ENCODE measurements at places on chromosomes 2 and 18.

DNA sequence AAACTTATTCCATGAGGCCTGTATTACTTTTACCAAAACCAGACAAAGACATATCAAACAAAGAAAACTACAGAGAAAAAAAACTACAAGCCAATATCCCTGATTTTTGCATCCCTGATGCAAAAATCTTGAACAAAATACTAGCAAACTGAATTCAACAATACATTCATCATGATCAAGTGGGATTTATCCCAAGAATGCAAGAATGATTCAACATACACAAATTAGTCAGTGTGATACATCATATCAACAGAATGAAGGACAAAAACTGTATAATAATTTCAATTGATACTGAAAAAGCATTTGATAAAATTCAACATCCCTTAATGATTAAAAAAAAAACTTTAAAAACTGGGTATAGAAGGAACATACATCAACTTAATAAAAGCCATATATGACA is 106.8 kb downstream of the SLC39A10 start:
- no peaks in the 10 kb centered on the region for H3K27me3 ChIP-seq
- no peak overlapping the region for H3K27ac ChIP-seq
- H3K4me1 ChIP-seq = no peaks in the 10 kb centered on the region
- no peak overlapping the region for H3K4me3 ChIP-seq

DNA sequence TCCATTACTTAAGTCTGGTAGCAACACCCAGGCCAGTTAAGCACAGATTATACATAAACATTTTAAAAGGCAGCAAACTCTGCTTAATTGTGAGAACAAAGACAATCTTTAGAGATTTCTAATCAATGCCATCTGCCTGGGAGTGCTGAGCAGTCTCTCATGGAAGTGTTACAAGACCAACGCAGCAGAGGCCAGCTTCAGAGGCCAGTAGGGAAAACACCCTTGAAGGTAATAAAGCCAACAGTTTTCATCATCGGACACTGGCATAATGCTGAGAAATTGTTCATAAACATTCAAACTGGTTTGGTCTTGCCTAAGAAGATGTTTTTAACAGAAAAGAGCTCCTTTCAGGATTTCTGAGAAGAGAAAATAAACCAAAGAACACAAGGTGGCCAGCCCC is 35.0 kb downstream of the EPB41L3 start:
- no peak overlapping the region for H3K27ac ChIP-seq
- no peaks in the 10 kb centered on the region for H3K36me3 ChIP-seq
- no peak for DNase-seq
- no peaks in the 10 kb centered on the region for H3K4me1 ChIP-seq
- no peak overlapping the region for H3K4me3 ChIP-seq
- H3K27me3 ChIP-seq = peaks cover 22% of the 10 kb centered on the region

DNA sequence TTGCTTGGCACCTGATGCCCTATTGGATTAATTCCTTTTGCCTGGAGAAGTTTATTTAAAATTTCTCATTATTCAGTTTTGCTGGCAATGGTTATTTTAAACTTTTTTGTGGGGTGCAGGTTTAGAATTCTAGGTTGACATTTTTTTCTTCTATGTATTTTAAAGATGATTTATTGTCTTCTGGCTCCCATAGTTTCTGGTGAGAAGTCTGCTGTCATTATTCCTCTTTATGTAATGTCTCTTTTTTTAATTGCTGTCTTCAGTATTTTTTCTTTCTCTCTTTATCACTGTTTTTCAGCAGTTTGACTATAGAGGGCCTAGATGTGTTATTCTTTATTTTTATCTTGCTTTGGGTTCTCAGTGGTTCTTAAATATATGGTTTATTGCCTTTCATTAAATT is 182.2 kb upstream of the STON1 start:
- peaks cover 41% of the 10 kb centered on the region for H3K4me1 ChIP-seq
- H3K36me3 ChIP-seq = peaks cover 22% of the 10 kb centered on the region
- no peak for DNase-seq
- H3K27ac ChIP-seq = no peak overlapping the region

GRCh38 chr2:191713837-191714236 is 35.9 kb downstream of the NABP1 start:
- peaks cover 6% of the 10 kb centered on the region for H3K36me3 ChIP-seq
- no peak for DNase-seq
- H3K27me3 ChIP-seq = no peaks in the 10 kb centered on the region
- H3K27ac ChIP-seq = no peak overlapping the region
- no peaks in the 10 kb centered on the region for H3K4me1 ChIP-seq
- H3K4me3 ChIP-seq = no peak overlapping the region

- no peaks in the 10 kb centered on the region for H3K27me3 ChIP-seq
- peaks cover 31% of the 10 kb centered on the region for H3K4me1 ChIP-seq
- no peaks in the 10 kb centered on the region for H3K36me3 ChIP-seq
- peak overlapping the region; percentile 64 for H3K4me3 ChIP-seq
Observed at GRCh38 chr2:68121873-68122679, 35.6 kb upstream of the PNO1 start.

DNA sequence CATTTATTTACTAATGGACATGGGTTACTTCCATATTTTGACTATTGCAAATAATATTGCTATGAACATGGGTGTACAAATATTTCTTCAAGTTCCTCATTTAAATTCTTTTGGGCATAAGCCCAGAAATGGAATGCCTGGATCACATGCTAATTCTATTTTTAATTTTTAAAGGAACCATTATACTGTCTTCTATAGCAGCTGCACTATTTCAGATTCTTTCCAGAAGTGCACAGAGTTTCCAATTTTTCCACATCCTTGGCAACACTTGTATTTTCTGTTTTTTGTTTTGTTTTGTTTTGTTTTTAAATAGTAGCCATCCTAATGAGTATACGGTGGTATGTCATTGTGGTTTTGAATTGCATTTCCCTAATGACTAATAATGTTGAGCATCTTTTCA is 8.5 kb upstream of the RALBP1 start:
- H3K4me3 ChIP-seq = no peak overlapping the region
- H3K36me3 ChIP-seq = peaks cover 9% of the 10 kb centered on the region
- no peak for DNase-seq
- peaks cover 14% of the 10 kb centered on the region for H3K27me3 ChIP-seq
- H3K4me1 ChIP-seq = peaks cover 4% of the 10 kb centered on the region
- no peak overlapping the region for H3K27ac ChIP-seq

GRCh38 chr18:7890075-7890474 is 323.0 kb downstream of the PTPRM start:
- H3K4me1 ChIP-seq = peaks cover 13% of the 10 kb centered on the region
- no peak overlapping the region for H3K4me3 ChIP-seq

DNA sequence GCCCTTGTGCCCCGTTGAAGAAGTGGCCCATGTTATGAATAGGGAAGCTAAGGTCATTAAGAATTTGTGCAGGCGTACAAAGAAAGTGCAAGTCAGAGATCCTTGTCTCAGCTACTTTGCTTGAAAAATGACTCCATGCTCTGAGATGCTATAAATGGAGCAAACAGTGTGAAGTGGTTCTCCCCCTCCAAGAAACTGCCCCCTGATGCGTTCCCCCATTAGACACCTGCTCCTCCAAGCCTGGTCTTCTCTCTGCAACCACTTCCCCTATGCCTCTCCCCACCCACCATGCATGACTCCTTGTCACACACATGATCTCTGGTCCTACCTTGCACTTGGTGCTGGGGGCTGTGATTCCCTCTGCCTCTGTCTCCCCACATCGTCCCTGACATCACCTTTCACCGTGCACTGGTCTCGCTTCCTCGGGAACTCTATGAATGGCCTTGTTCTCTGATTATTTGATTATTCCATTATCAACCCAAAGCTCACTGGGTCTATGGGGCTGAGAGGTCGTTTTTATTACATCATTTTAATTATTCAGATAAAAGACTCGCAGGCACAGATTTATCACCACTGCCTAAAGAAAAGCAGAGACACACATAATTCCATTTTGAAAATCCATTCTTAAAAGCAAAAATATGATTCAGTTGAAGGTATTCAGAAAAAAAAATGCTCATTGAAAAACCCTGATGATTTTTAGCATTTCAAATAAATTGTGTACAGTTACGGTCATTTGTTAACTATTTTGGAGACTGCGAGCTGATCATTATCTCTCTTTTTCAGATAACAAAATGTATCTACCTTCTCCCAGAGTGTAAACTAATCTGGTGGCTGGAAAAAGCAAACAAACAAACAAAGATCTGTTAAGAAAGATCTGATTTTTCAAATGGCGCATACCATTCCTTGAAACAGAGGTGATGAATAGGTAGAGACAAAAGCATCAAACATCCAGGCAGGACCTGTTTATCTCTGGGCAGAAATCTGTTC is 294.9 kb downstream of the SOX11 start:
- H3K27ac ChIP-seq = no peak overlapping the region
- no peaks in the 10 kb centered on the region for H3K27me3 ChIP-seq
- no peak for DNase-seq
- H3K4me1 ChIP-seq = no peaks in the 10 kb centered on the region

DNA sequence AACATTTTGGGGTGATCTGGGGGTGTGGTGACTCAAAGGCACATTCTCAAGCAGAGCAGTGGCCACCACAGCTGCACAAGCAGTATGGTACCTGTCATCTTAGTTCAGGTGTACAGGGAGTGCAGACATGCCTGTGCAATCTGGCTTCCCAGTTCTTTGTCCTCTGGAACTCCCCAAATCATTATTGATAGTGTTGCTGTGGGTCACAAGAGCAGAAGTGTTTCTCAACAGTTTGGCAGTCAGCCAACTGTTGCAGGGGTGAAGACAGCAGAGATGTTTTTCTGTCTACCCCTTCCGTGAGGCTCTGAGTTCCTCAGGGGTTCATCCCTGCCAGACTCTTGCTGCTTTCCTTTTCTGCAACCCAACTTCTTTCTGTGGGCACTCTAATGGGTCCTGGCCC is 206.5 kb upstream of the ZSWIM2 start:
- no peak overlapping the region for H3K4me3 ChIP-seq
- no peak overlapping the region for H3K27ac ChIP-seq
- DNase-seq = no peak

GRCh38 chr2:157501026-157501425 is 57.1 kb upstream of the CYTIP start:
- no peak for DNase-seq
- H3K36me3 ChIP-seq = peaks cover 14% of the 10 kb centered on the region
- H3K4me1 ChIP-seq = peaks cover 29% of the 10 kb centered on the region
- peak overlapping the region; percentile 63 for H3K4me3 ChIP-seq

- no peak overlapping the region for H3K4me3 ChIP-seq
- H3K4me1 ChIP-seq = peaks cover 20% of the 10 kb centered on the region
- H3K27me3 ChIP-seq = no peaks in the 10 kb centered on the region
- no peaks in the 10 kb centered on the region for H3K36me3 ChIP-seq
- DNase-seq = no peak
Observed at GRCh38 chr2:39434233-39434897, 2.7 kb downstream of the MAP4K3 start.

GRCh38 chr2:55302241-55302640 is 33.2 kb upstream of the MTIF2 start:
- H3K36me3 ChIP-seq = no peaks in the 10 kb centered on the region
- H3K27me3 ChIP-seq = no peaks in the 10 kb centered on the region
- DNase-seq = no peak
- peaks cover 6% of the 10 kb centered on the region for H3K4me1 ChIP-seq
- peak overlapping the region; percentile 9 for H3K4me3 ChIP-seq
- no peak overlapping the region for H3K27ac ChIP-seq

GRCh38 chr18:80241919-80242777 is 5.2 kb downstream of the PARD6G start:
- no peaks in the 10 kb centered on the region for H3K4me1 ChIP-seq
- peaks cover 21% of the 10 kb centered on the region for H3K27me3 ChIP-seq
- no peak overlapping the region for H3K4me3 ChIP-seq
- DNase-seq = no peak
- H3K36me3 ChIP-seq = no peaks in the 10 kb centered on the region

- no peak for DNase-seq
- H3K4me3 ChIP-seq = no peak overlapping the region
- no peak overlapping the region for H3K27ac ChIP-seq
- peaks cover 15% of the 10 kb centered on the region for H3K27me3 ChIP-seq
Observed at GRCh38 chr2:111227716-111228141, 107.0 kb downstream of the BCL2L11 start.

GRCh38 chr18:46070232-46070631 is 1.8 kb downstream of the PSTPIP2 start:
- H3K27ac ChIP-seq = peak overlapping the region; percentile 45
- H3K4me3 ChIP-seq = peak overlapping the region; percentile 65
- H3K27me3 ChIP-seq = no peaks in the 10 kb centered on the region
- H3K4me1 ChIP-seq = peaks cover 35% of the 10 kb centered on the region
- DNase-seq = no peak

GRCh38 chr2:228039752-228040534 is 141.5 kb downstream of the SPHKAP start:
- H3K4me1 ChIP-seq = no peaks in the 10 kb centered on the region
- no peak overlapping the region for H3K27ac ChIP-seq
- no peak overlapping the region for H3K4me3 ChIP-seq

DNA sequence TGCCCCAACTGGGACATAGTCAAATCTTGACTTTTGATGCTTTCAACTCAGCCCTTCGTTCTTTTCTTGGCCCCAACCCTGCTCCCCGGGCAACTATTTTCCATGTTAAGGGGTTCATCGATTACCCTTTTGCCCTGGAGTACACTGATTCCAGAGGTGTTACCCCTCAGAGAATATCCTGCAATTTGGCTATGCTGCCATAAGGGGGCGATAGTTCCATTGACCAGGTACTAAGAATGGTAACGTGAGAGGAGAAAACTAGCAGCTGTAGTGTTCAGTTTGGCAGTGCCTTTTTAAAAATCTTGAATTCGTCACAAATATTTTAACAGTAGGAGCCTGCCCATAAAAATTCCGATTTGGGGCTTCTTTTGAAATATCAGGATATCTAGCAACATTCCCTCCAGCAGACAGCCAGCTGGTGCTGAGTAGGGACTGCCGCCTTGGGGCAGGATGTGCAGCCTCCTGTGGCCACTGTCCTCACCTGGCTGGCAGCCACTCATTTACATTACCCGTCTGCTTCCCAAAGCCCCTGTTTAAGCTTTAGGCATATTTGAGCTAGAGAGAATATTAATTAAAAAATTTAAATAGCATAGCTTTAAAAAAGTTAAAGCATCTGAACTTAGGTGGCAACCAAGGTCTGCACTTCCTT is 146.3 kb upstream of the SKOR2 start:
- H3K27me3 ChIP-seq = peaks cover 9% of the 10 kb centered on the region
- H3K4me3 ChIP-seq = no peak overlapping the region
- H3K36me3 ChIP-seq = no peaks in the 10 kb centered on the region
- no peak overlapping the region for H3K27ac ChIP-seq

DNA sequence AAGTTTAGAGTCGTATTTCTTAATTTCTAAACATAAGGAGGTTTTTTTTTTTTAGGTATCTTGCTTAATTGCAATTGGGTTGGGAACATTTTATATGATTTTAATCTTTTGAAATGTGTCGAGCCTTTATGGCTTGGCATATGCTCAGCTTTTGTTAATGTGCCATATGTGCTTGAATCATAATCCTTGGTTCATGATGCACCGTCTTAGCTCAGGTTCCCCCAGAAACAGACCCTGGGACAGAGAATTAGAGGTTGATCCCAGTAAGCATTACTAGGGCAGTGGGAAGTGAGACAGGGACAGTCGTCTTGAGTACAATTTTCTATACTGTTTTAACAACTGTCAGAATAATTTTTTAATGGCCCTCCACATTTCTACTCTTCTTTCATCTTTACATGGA is 9.3 kb downstream of the CHCHD5 start:
- H3K27ac ChIP-seq = no peak overlapping the region
- no peaks in the 10 kb centered on the region for H3K36me3 ChIP-seq
- H3K4me1 ChIP-seq = no peaks in the 10 kb centered on the region
- DNase-seq = no peak
- no peaks in the 10 kb centered on the region for H3K27me3 ChIP-seq

Data from natural killer cell treated with Interleukin-12 subunit alpha and Interleukin-12 subunit beta and Interleukin-15 and Interleukin-18, amount 100 ng/mL, for 72 hours (primary cell).